ENCODE measurements at places on chromosomes 7 and 10. TPM values are rescaled to one million over a fixed set of nuclear protein-coding genes. Genes with fewer than 3 reads are reported as not detected.

GRCh38 chr7:105985229-105985628 lies 22.2 kb downstream of the CDHR3 start:
- DNase-seq: no peak

GRCh38 chr10:70908406-70909296 lies 20.3 kb upstream of the PCBD1 start:
- no peak overlapping the region for H3K27ac ChIP-seq
- peaks cover 39% of the 10 kb centered on the region for H3K27me3 ChIP-seq
- no peaks in the 10 kb centered on the region for H3K4me1 ChIP-seq
- H3K36me3 ChIP-seq: no peaks in the 10 kb centered on the region
- H3K4me3 ChIP-seq: no peak overlapping the region

GRCh38 chr7:519484-520390 lies at the start of gene PDGFA:
PDGFA (minus strand) TSS chr7:519846; CDS start chr7:519001, 845 bp downstream.
- DNase-seq: peak; percentile 92
- peak within 1 kb of the TSS; percentile 69 for H3K27ac ChIP-seq
- H3K27me3 ChIP-seq: no peaks in the 10 kb centered on the region
- no peaks in the 10 kb centered on the region for H3K36me3 ChIP-seq
- peaks cover 27% of the 10 kb centered on the region for H3K4me1 ChIP-seq
- H3K4me3 ChIP-seq: peak within 1 kb of the TSS; percentile 86

DNA sequence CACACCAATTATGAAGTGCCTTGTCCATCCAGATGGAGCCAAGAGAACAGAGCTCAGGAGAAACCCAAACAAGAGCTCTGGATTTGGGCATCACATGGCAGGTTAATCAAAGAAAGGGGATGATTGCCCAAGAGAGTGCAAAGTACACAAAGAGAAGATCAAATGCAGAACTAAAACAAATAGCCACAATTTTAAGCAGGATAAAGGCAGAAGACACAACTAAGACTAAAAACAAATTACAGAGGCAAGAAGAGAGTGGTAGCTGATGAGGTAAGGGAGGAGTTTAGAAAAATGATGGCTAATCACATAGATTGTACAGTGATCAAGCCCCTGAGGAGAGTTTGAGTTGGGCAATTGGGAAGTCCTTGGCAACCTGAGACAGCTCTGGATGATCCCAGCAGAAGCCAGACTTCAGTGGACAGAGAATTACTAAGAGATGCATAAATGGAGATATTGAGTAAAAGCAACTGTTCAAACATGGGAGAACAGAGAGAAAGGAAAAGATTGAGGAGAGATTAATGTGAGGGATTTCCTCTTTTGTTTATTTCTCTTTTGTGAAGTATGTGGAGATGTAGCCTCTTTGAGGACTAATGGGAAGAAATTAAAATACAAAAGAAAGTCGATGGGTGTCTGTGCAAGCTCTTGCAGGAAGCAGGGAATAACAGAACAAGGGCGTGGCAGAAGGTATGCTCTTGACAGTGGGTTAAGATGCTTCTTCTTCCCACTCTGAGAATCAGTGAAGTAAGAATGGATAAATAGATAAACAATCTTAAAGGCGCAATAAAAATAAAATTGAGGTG lies 101.9 kb downstream of the LRRN3 start:
- peaks cover 13% of the 10 kb centered on the region for H3K27me3 ChIP-seq
- no peaks in the 10 kb centered on the region for H3K36me3 ChIP-seq
- DNase-seq: no peak

GRCh38 chr7:51279391-51280023 lies 37.1 kb downstream of the COBL start:
- peaks cover 15% of the 10 kb centered on the region for H3K27me3 ChIP-seq
- no peaks in the 10 kb centered on the region for H3K36me3 ChIP-seq
- H3K27ac ChIP-seq: no peak overlapping the region

DNA sequence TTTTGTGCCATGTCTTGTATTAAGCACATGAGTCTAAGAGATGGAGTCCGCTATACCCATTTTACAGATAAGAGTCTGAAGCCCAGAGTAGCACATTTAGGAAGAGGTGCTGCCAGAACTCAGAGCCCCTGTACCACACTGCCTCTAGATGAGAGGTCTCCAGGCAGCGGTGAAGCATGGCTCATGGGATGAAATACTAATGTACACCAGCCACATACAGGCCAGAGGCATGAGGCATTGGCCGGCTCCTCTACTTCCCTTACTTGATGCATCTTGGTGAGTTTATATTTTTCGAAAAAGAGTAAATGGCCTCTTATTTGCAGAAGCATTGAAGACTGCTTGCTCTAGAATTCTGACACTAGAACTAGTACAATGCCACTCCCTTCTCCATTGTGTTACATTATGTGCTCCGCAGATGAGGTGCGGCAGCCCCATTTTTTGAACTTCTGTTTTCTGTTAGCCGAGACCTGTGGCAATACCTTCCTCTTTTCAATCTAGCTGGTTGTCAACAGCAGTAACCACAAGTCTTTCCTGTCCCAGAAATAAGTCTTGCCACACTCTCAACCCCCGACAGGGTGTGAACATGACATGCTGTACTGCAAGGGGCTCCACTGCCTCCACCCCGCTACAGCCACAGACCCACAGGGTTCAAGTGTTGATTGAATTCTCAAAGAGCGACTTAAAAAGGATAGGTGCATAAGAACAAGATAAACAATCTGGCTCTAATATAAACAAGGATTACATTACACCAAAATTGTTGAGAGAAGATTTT lies 145.3 kb downstream of the CELF2 start:
- peak; percentile 21 for DNase-seq
- H3K36me3 ChIP-seq: no peaks in the 10 kb centered on the region
- H3K4me3 ChIP-seq: no peak overlapping the region
- H3K27me3 ChIP-seq: peaks cover 4% of the 10 kb centered on the region

DNA sequence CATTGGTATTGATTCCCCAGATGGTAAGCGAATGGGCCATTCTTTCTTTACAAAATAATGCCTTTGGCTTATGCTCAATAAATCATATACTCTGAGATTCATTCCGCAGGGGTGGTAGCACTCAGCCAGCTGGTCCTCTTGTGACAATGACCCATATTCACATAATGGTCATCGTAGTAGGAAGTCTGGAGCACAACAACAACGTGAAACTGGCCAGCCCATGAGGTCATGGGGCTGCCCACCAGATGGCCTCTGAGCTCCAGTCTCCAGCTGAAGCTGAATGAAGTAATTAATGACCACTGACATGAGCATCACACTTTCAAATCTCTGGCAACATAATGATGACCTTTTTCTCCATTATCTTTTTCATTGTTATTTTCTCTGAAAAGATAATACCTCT lies 42.3 kb upstream of the SORCS1 start:
- H3K4me1 ChIP-seq: no peaks in the 10 kb centered on the region
- no peaks in the 10 kb centered on the region for H3K36me3 ChIP-seq
- H3K4me3 ChIP-seq: no peak overlapping the region
- no peaks in the 10 kb centered on the region for H3K27me3 ChIP-seq
- H3K27ac ChIP-seq: no peak overlapping the region
- DNase-seq: no peak

GRCh38 chr10:106089855-106090254 lies 1074.7 kb downstream of the SORCS1 start:
- H3K27ac ChIP-seq: no peak overlapping the region
- H3K27me3 ChIP-seq: no peaks in the 10 kb centered on the region
- H3K4me1 ChIP-seq: no peaks in the 10 kb centered on the region
- DNase-seq: no peak
- H3K36me3 ChIP-seq: no peaks in the 10 kb centered on the region

GRCh38 chr10:128209862-128210214 lies 83.6 kb upstream of the MKI67 start:
- no peak overlapping the region for H3K27ac ChIP-seq
- no peaks in the 10 kb centered on the region for H3K36me3 ChIP-seq
- H3K4me1 ChIP-seq: peaks cover 4% of the 10 kb centered on the region
- H3K27me3 ChIP-seq: no peaks in the 10 kb centered on the region
- H3K4me3 ChIP-seq: peak overlapping the region; percentile 51

- peaks cover 6% of the 10 kb centered on the region for H3K36me3 ChIP-seq
- H3K4me3 ChIP-seq: no peak overlapping the region
- no peaks in the 10 kb centered on the region for H3K27me3 ChIP-seq
- H3K27ac ChIP-seq: no peak overlapping the region
Observed at GRCh38 chr10:29306688-29307087, 17.8 kb downstream of the LYZL1 start.

- H3K4me3 ChIP-seq: no peak overlapping the region
- no peaks in the 10 kb centered on the region for H3K4me1 ChIP-seq
- H3K27ac ChIP-seq: no peak overlapping the region
- no peaks in the 10 kb centered on the region for H3K36me3 ChIP-seq
- no peaks in the 10 kb centered on the region for H3K27me3 ChIP-seq
Observed at GRCh38 chr7:67752227-67752626, 755.6 kb downstream of the TYW1 start.

- peaks cover 69% of the 10 kb centered on the region for H3K27me3 ChIP-seq
- no peaks in the 10 kb centered on the region for H3K4me1 ChIP-seq
- no peak for DNase-seq
- H3K4me3 ChIP-seq: no peak overlapping the region
- no peak overlapping the region for H3K27ac ChIP-seq
- no peaks in the 10 kb centered on the region for H3K36me3 ChIP-seq
Observed at GRCh38 chr7:26370011-26370410, 78.3 kb downstream of the SNX10 start.

DNA sequence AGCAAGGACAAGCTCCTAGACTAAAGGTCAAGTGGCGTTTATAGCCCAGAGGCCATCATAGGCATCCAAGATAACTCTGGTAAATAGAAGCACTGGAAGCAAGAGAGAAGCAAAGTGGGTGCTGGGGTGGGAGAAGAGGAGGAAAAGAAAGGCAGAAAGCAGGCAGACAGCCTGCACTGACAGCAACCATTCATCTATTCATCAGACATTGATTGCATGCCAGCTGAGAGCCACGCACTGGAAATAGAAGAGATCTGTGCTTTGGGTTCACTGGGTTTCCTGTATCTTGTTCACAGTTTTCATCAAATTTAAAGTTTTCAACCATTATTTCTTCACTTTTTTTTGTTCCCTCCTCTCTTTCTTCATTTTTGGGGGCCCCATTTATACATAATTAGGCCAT lies 4.7 kb upstream of the SLIT1 start:
- peaks cover 69% of the 10 kb centered on the region for H3K27me3 ChIP-seq
- H3K27ac ChIP-seq: no peak overlapping the region
- H3K36me3 ChIP-seq: no peaks in the 10 kb centered on the region
- DNase-seq: no peak

GRCh38 chr7:159145490-159145855 lies 806 bp upstream of the VIPR2 start:
- H3K27ac ChIP-seq: no peak overlapping the region
- H3K36me3 ChIP-seq: no peaks in the 10 kb centered on the region
- H3K4me1 ChIP-seq: peaks cover 6% of the 10 kb centered on the region
- peak; percentile 73 for DNase-seq
- H3K27me3 ChIP-seq: peaks cover 38% of the 10 kb centered on the region
- H3K4me3 ChIP-seq: peak overlapping the region; percentile 39

DNA sequence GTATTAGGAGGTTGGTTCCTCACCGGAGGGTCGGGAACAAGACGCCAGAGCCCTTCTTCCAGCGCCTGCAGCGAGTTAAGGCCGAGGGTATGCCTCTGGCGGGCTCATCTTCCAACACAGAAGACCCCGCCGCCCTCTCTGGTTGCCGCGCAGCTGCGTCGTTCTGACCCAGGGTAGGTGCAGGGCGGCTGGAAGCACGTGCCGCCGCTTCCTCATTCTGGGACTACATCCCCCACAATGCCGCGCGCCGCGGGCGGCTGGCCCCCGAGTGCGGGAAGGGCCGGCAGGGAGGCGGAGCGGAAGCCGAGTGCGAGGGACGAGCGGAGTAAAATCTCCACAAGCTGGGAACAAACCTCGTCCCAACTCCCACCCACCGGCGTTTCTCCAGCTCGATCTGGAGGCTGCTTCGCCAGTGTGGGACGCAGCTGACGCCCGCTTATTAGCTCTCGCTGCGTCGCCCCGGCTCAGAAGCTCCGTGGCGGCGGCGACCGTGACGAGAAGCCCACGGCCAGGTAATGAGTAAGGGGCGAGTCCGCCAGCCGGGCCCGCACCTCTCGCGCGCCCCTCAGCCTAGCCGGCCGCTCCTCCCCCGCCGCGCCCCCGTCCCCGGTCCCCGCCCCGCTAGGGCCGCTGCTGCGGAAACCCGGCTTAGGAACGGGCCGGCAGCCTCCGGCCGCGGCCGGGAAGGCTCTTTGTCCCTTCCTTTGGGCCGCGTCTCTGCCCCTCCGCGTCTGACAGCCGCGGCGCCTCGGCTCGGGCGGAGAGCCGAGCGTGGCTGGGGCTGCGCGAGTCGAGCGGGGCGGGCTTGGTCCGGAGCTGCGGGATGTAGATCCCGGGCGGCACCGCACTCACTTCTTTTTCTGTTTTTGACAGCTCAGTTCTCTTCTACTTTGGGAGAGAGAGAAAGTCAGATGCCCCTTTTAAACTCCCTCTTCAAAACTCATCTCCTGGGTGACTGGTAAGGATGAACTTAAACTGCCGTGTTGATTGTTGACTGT lies at the start of gene CCDC126:
CCDC126 (plus strand) TSS at position 289 of the 998 bp plus-strand sequence. CDS start 13,934 bp downstream, outside the sequence.
- H3K27me3 ChIP-seq: peaks cover 17% of the 10 kb centered on the region
- H3K36me3 ChIP-seq: no peaks in the 10 kb centered on the region
- H3K27ac ChIP-seq: peak within 1 kb of the TSS; percentile 93
- H3K4me3 ChIP-seq: peak within 1 kb of the TSS; percentile 87

GRCh38 chr7:30906515-30907240 lies 5.0 kb upstream of the AQP1 start:
- no peaks in the 10 kb centered on the region for H3K36me3 ChIP-seq
- no peak overlapping the region for H3K4me3 ChIP-seq
- DNase-seq: no peak
- peaks cover 25% of the 10 kb centered on the region for H3K4me1 ChIP-seq
- H3K27me3 ChIP-seq: no peaks in the 10 kb centered on the region
- peak overlapping the region; percentile 31 for H3K27ac ChIP-seq

- no peak for DNase-seq
- H3K4me3 ChIP-seq: no peak overlapping the region
- no peak overlapping the region for H3K27ac ChIP-seq
- H3K36me3 ChIP-seq: peaks cover 3% of the 10 kb centered on the region
- H3K4me1 ChIP-seq: peaks cover 2% of the 10 kb centered on the region
Observed at GRCh38 chr7:54823776-54824175, 64.8 kb upstream of the SEC61G start.

DNA sequence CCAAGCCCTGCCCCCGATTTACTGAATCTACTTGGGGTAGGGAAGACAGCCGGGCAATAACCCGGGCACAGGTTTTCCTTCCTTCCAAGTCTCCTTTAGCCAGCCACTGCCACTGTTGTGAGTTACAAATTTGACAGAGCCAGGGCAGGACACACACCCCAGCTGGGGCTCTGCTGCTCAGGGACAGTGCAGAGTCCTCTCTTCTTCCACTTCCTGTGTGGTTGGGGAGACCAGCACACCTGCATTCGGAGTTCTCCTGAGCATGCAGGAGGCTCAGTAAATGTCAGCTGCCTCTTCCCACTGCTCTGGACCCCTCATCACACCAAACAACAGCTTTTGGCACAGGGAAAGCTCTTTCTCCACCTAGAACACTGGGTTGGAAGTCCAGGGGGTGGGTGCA lies 21.3 kb downstream of the CHST15 start:
- H3K36me3 ChIP-seq: no peaks in the 10 kb centered on the region
- no peak for DNase-seq
- H3K27me3 ChIP-seq: no peaks in the 10 kb centered on the region
- H3K27ac ChIP-seq: no peak overlapping the region
- no peak overlapping the region for H3K4me3 ChIP-seq

- no peak for DNase-seq
- H3K27ac ChIP-seq: no peak overlapping the region
- no peaks in the 10 kb centered on the region for H3K36me3 ChIP-seq
Observed at GRCh38 chr10:17609523-17610079, 7.6 kb downstream of the HACD1 start.

The HMX3 gene
- total RNA-seq: not detected

The AKR1D1 gene
- total RNA-seq: not detected

The PRR15 gene
- total RNA-seq: 0.73 TPM

The EXOC4 gene
- 99.9 TPM for total RNA-seq

The HABP2 gene
- total RNA-seq: 0.18 TPM

The VSTM4 gene
- total RNA-seq: 0.70 TPM

The PRKG1 gene
- total RNA-seq: 10.8 TPM

The DMBT1 gene
- total RNA-seq: 0.08 TPM

The CDK6 gene
- 53.6 TPM for total RNA-seq

The GOLGA7B gene
- total RNA-seq: not detected

The TMEM168 gene
- total RNA-seq: 23.0 TPM

Data from osteocyte (in vitro differentiated cells).